ENCODE measurements at places on chromosomes 5 and 9.

GRCh38 chr5:31825518-31826068 lies 186.7 kb downstream of the PDZD2 start:
- no peak for DNase-seq

GRCh38 chr5:150132740-150133139 lies 22.9 kb downstream of the PDGFRB start:
- DNase-seq: no peak

DNA sequence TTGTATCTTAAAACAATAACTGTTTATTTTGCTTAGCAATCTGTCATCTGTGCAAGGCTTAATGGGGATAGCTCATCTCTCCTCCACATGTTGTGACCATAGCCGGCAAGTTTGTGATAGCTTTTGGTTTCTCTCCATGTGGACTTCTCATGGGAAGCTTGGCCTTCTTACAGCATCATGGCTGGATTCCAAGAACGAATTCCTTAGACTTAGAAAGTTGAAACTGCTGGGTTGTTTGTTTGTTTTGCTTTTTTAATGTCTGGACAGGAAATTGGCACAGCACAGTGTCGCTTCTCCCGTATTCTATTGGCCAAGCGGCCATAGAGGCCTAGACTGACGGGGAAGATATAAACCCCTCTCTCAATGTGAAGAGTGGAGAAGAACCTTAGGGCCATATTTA lies 61.0 kb upstream of the PRDM9 start:
- no peak for DNase-seq

DNA sequence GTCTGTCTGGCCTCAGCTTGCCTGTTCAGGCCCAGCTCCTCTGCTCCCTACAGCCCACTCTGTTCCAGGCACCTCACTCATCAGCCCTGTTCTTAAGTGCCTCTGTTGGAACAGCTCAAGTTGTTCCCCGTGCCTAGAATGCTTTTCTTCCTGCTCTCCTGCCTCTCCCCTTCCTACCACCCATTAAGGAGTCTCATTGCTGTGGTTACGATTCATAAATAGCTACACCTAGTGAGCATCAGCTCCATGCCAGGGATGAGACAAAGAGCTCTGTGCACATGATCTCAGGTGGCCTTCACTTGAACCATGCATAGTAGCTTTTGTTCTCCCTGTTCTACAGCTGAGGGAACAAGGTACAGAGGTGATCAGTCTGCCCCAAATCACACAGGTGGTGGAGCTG lies 54.3 kb downstream of the PSD2 start:
- DNase-seq: no peak

DNA sequence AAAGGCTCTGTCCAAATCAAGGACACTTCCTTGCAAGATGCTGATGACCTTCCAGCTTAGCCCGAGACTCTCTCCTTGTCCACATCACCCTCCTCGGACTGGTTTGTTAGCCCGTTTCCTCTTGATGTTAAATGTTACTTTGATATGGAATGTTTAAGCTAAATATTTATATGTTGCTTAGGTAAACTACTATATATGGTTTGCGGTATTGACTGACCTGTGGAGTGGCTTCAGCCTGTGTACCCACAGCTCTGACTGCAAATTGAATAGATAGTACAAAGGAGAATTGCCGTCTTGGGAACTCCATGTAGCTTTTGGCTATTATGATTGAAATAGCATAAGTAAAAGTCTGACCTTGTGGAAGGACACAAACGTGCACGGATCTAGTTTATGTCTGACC lies 422.0 kb downstream of the YTHDC2 start:
- no peak for DNase-seq

- no peak for DNase-seq
Observed at GRCh38 chr5:75558981-75559632, 47.4 kb downstream of the POLK start.

DNA sequence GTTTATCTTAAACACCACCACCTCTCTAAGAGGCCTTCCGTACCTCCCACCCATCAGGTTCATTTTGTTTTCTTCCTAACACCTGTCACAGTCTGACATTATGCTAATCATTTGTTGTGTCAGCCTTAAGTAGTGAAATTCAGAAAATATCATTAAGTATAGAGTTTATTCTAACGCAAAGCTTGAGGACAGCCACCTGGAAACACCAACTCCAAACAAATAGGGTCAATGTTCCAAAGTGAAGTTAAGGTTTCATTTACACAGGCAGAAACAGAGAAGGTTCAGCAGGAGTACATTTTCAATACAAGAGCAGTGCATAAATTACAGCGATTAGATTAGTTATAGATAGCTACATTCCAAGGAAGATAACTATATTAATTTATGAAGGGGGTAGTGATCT lies 1.3 kb upstream of the SMC5 start:
- no peak for DNase-seq

Measured in stimulated activated CD8-positive, alpha-beta memory T cell treated with anti-CD3 and anti-CD28 coated beads, Interleukin-2, amount 100 ng/mL, for 1 hour (primary cell).